ENCODE measurements at places on chromosomes 13 and 19. TPM values are rescaled to one million over a fixed set of nuclear protein-coding genes. Genes with fewer than 3 reads are reported as not detected.

MIR17HG gene
- 38.7 TPM for total RNA-seq

ARHGAP33 gene
- total RNA-seq: 18.7 TPM

S1PR5 gene
- 7.1 TPM for total RNA-seq

TMEM272 gene
- total RNA-seq: not detected

CGB2 gene
- 0.77 TPM for total RNA-seq

CGB8 gene
- total RNA-seq: not detected

SIAH3 gene
- not detected for total RNA-seq

Data from H9 (cell line).